Hair follicular keratinocyte (primary cell): ENCODE measurements at places on chromosomes 7 and 10. TPM values are rescaled to one million over a fixed set of nuclear protein-coding genes. Genes with fewer than 3 reads are reported as not detected.

The INMT gene
- total RNA-seq, result not detected in 2 replicates

The ZNF783 gene
- 5.2 and 6.1 TPM in 2 replicates for total RNA-seq

The NUTM2E gene
- total RNA-seq, result 0.30 TPM in 1 of 2 replicates, not detected in the other

The NEURL1 gene
- 0.15 and 0.23 TPM in 2 replicates for total RNA-seq

The SLC25A40 gene
- 6.2 and 20.8 TPM in 2 replicates for total RNA-seq

The KCNH2 gene
- not detected in 2 replicates for total RNA-seq

The SLC26A3 gene
- total RNA-seq, result not detected in 2 replicates

The HOXA4 gene
- 1.6 TPM in 2 replicates for total RNA-seq
